Globus pallidus (tissue), 1 donor: ENCODE measurements at places on chromosomes 1 and 21.

DNA sequence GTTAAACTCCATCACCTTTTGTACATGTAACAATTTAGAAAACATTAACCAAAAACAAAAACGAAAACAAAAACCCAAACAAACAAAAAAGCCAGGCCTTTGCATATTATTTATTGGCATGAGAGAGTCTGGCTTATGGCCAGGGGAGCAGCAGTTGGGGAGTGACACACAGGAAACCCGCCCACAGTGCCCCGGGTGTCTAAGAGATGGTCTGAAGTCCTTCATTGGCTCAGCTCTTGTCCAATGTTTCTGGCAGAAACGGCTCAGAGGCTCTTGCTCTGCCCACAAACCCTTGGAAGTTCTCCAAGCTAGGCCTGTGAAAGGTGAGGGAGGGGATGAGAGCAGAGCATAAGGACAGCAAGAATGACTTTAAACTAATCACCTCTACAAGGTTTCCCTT is 131.5 kb downstream of the CNIH3 start:
- no peak for DNase-seq

GRCh38 chr1:204507317-204508105 is 8.7 kb upstream of the MDM4 start:
- peak; percentile 61 for DNase-seq

DNA sequence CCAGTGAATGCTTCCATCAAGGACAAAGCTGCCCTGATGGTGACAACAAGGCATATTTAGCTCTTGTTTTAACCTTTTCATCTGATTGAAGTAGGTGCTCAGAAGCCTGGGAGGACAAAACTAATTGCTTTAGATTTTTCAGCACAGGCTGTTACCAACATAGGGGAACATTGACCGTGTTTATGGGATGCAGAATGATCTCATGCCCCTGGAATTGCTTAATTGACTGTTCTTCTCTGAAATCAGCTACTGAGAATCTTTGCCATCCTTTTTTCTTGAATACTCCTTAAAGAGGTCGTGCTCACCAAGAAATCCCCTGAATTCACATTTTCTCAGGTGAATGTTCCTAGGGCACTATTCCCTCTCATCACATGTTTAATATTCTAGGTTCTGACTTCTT is 95.9 kb upstream of the CCDC190 start:
- DNase-seq, result no peak

DNA sequence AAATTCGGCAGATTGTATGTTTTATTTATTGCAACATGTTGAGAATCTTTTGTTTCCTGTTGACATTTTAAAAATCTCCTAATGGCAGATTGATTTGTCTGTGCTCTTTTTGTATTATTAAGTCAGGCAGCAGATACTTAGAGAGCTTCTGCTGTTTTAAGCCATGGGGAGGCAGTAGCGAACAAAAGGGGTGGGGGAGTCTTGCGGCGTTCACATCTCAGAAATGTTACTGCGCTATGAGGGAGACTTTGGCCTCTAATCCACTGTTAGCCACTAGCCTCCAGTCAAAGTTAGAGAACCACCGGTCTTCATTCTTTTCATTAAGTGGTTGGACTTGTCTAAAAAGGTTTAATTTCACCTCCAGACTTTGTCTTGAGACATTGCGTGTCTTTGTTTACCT is 93.6 kb downstream of the DYRK1A start:
- DNase-seq, result no peak

DNA sequence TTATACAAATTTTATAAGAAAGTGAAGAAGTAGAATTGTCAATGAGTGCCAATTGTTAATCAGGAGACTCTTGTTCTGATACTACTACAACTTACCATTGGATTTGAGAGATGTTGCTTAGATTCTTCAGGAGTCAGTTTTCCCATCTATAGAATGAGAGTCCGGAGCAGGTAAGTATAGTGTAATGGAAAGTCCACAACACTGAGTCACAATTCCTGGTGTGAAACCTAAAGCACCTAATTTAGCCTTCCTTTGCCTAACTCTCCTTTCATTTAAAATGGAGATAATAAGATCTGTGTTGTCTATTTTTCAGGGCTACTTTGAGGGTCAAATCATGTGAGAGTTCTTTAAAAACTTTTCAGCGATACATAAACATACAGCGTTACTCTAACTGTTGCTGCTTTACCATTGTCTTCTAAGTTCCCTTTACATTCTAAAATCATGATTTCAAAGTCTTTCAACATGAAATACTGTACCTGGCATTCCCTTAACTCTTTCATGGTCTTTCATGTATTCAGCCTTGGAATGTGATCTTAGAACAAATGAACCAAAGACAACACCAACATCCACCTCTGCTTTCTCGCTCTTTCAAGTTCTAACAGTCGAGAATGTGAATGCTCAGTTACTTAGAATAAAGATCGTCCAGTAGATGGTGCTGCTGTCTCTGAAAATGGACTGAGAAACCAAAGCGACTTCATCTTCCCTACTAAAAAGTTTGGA is 90.9 kb downstream of the SLC30A10 start:
- DNase-seq, result peak; percentile 46

DNA sequence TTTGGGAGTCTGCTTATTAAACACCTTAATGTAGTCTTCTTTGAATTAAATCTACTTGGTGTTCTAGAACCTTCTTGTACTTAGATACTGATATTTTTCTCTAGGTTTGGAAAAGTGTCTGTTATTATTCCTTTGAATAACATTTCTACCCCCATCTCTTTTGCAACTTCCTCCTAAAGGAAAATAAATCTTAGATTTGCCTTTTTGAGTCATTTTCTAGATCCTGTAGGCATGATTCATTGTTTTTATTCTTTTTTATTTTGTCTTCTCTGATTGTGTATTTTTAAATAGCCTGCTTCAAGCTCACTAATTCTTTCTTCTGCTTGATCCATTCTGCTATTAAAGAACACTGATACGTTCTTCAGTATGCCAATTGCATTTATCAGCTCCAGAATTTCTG is 155.9 kb upstream of the NEGR1 start:
- no peak for DNase-seq

- no peak for DNase-seq
Measured at GRCh38 chr1:220067269-220068204, 21.2 kb upstream of the EPRS1 start.

DNA sequence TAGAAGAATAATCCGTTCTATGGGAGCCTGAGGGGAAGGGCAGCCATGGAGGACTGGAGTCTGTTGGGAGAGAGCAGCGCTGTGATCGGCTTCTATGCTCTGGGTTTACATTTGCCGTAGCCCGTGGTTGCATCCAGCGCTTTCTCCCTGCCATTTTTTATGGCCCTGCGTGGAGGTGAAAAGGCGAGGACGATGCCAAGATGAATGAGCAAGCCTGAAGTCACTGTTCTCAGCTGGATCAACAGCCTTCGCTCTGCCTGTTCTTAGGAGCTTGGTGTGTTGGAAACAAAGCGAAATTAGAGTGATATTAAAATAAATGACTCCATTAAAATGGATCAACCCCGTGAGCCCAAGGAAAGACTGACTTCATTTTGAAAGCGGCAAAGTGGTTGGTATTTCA is 120.2 kb downstream of the KCNJ6 start:
- DNase-seq, result no peak

DNA sequence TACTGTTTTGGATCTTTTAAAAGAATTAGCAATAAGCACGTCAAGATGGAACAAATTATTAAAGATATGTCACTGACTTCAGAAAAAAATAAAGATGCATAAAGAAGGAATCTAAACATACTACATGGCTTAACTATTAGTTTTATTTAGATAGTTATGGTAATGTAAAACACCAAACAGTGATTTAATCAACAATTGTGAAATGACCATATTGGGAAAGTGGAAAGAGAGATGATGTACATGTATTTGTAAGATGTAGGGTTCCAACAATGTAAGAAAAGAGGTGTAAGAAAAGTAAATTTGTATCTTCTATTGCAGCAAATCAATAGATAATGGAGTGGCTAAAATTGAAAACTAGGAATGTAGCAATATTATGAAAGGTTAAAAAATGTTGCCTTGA is 6.4 kb upstream of the AIM2 start:
- no peak for DNase-seq

GRCh38 chr21:40051801-40052200 is 184.6 kb downstream of the PCP4 start:
- no peak for DNase-seq

DNA sequence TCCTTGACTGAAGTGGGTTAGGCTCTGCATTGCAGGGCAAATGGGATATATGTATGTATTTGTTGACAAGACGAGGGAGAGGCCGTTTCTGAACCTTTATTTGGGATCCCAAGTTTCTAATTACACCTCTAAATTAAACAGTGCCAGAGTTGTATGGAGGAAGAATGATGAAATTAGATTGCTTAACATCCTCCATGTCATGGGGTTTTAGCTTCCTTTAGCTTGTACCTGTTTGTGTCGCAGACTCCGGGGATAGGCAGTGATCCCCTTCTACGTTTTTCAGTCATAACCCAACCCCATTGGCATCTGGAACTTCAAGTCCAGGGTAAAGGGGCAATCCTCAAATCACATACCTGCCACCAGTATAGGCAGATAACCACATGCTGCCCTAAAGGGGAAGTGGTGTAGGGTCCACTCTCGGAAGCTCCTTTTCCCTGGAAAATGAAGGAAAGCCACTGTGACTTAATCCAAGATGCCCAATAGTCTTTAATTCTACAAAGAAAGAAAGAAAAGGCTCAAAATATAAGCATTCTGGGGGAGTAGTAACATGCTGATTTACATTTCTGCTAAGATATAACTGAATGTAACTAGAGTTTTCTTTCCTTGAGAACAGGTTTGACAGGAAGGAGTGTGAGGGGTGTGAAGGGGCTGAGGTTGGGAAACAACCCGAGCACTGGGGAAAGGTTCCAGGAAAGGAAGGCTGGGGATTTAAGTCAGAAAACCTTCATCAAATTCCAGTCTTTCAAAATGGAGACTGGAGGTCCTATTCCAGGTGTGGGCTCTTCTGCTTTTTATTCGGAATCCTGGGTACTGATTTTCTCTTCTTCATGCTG is 77.6 kb downstream of the RGL1 start:
- no peak for DNase-seq

GRCh38 chr21:42367367-42368165 is 1.2 kb upstream of the TFF1 start:
- DNase-seq, result no peak

- no peak for DNase-seq
Measured at GRCh38 chr1:153628638-153629342, 556 bp downstream of the S100A1 start.

- no peak for DNase-seq
Measured at GRCh38 chr1:221815660-221816059, 73.8 kb upstream of the DUSP10 start.

DNA sequence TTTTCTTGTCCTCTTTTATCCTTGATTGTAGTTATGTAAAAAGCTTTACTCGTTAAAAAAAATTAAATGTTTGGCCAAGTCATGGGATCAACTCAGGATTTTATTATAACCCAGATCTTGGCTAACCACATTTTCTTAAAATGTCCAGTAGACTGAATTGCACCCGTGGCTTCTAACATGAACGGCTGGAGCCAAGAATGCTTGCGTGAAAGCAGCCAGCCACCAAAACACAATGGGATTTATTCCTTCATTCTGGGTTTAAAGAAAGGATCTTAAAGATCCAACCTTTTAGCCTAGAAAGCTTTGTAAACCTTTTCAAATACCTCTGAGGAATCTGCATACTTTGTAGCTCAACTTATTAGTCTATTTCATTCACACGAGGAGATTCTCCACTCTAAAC is 404.4 kb downstream of the USP25 start:
- no peak for DNase-seq

- no peak for DNase-seq
Measured at GRCh38 chr1:211335522-211336157, 9.0 kb downstream of the TRAF5 start.

DNA sequence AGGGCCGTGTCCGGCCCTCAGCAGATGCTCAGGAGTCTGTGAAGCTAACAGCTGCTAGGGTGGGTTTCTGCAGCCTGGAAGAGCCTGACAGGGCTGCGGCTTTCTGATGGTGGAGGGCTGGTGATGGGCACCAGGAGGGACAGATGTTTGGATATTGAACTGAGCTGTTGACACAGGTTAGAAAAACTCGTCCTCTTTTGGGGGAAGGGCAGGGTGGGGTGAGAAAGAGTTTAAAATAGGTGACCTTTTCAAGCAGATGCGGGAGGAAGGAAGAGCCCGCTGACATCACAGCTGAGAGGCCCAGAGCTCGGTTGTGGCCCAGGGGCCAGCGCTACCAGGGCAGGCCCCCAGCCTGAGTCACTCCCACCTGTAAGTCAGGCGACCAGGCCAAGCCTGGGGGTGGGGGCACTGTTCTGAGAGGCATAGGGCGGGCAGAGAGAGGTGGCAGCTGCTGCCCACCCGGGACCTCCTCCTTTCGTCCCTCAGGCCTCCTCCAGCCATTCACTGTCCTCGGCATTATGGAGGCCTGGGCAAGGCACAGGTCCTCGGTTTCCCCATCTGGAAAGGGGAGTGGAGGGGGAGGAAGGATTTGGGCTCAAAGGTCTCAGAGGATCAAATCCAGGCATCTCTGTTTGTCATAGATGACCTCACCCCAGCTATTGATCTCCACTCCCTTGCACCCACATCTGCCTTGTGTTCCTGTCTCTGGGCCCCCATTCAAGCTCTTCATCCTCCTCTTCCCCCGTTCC is 32.3 kb upstream of the ID3 start:
- DNase-seq, result no peak

- no peak for DNase-seq
Measured at GRCh38 chr21:30714456-30714855, 4.1 kb downstream of the KRTAP21-3 start.

GRCh38 chr1:85330214-85330631 is 53.8 kb upstream of the BCL10 start:
- no peak for DNase-seq
